ENCODE measurements at places on chromosomes 7 and 10. TPM values are rescaled to one million over a fixed set of nuclear protein-coding genes. Genes with fewer than 3 reads are reported as not detected.

The HILPDA gene
- 32.2 TPM for total RNA-seq

DNA sequence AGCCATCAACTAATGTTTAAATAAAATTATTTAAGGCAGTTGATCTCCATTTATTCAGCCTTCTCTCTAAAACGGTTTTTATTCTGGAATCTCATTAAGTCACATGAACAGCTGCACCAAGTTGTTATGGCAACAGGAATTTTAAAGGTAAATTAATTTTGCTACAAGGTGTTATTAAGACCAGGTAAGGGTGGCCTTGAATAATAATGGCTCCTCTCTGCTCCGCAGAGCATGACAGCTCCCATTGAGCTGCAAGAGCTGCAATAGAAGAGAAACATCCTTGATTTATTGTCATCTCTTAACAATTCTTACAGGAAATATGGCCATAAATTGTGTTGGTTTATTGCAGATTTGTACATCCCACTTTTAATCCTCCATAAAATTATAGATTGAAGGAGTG lies 165.8 kb downstream of the KLF6 start:
- no peak for DNase-seq

- DNase-seq, result no peak
Measured at GRCh38 chr7:94547126-94547525, 37.5 kb downstream of the CASD1 start.

DNA sequence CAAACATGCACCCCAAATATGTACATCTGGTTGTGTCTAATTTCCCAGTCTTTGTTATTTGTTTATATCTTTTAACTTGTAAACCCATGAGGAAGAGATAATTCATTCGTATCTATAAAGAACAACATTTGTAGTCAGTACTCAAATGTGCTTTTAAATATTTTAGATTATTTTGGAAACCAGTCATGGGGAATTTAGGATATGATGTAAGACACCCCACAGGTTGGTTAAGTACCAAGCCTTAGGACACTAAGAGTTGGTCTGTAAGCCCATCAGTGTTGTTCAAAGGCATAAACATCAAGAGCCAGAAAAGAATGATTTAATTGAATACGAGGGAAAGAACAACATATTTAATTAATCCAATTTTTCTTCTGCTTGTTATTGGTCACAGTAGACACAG lies 421.1 kb upstream of the SEMA3C start:
- DNase-seq, result no peak

- DNase-seq, result no peak
Measured at GRCh38 chr7:6650521-6651011, 13.4 kb downstream of the ZNF316 start.

DNA sequence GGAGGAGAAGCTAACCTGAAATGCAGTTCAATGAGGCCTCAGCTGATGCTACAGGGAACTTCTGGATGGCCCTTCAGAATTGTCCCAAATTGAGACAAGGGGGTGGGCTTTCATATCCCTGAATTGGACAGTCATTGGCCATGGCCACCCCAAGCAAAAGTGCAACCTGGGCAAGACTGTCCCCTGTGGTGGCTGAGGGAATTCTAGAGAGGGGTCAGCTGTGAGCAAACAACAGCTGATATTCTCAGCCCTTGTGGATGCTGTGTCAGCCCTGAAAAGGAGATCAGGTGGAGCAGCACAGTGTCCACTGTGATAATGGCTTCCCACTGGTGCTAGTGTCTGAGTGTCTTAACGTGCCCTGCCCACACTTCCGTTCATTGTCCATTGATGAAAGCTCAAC lies 76.6 kb downstream of the SLC16A9 start:
- no peak for DNase-seq

The ANK3 gene
- total RNA-seq, result 7.0 TPM

DNA sequence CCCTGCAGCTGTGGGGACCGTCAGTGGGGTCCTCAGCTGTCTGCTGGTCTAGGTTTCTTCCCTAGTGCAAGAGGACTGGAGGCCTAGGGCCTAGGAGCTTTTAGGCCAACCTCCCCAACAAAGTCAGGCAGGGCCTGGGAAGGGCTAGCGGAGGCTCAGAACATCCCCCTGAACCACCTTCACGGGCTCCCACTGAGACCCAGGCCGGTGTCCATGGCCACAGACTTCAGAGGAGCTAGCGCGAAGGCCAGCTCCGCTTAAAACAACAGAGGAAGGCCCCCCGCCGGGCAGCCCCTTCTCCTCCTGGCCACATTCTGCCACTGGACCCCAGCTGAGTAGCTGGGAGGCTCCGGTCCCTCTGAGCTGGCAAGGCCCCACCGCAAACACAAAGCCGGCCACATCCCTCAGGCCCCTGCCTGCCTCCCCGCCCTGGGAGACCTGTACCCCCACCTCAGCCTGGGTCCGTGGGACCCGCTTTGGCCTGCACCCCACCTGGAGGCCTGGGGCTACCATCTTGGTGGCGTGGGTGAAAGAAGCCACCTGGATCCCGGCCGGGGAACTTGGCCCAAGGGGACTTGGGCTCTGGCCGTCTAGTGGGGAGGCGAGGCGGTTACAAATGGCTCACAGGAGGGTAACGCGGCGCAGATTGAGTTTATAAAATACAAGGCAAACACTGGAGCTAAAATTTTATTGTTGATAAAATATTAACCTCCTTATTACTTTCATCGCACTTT lies 5.4 kb upstream of the UNCX start:
- no peak for DNase-seq

DNA sequence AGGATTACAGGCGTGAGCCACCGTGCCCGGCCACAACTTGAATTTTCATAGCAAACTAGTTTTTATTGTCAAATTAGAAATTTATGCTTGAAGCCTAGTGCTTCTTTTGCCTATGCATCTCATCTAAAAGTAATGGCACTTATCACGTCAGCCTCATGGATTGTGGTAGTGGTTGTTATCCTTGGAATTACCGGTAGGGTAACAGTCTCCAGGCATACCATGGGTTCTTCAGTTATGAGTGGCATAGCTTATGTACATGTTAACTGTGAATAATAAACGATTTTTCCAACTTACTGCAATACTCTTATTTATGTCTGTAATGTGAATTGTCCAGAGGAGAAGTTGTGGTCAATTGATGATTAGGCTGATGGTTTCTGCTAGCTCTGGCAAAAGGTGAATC lies 63.1 kb downstream of the BMPR1A start:
- DNase-seq, result no peak

The FKBP6 gene
- total RNA-seq, result not detected

Data from Karpas-422 (cell line).